ENCODE measurements at places on chromosomes 7 and 10.
A peak's percentile ranks its signal among the peaks of the same experiment; 100 is the strongest.

GRCh38 chr7:125465527-125465926 is 535.9 kb upstream of the POT1 start:
- no peak for DNase-seq

DNA sequence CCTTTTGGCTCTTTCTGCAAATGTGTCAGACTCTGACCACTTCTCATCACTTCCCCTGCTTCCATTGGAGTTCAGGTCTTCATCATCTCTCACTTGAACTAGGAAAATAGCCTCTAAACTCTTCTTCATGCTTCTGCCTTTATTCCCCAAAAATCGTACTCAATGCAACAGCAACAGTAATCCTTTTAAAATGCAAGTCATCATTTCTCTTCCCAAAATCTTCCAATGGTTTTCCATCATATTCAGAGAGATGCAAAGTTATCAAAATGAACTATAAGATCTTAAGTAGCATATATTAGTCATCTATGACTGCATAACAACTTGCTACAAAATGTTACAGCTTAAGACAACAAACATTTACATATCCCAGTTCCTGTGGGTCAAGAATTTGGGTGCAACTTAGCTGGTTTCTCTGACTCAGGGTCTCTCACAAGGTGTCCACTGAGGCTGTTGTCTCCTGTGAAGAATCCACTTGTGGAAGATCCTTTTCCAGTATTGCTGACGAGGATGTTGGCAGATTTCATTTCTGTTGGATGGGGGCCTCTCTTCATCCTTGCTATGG is 31.0 kb upstream of the ETV1 start:
- no peak for DNase-seq

GRCh38 chr10:86099542-86100334 is 266.9 kb downstream of the GRID1 start:
- no peak for DNase-seq

GRCh38 chr7:6168477-6168868 is 104.0 kb downstream of the CYTH3 start:
- DNase-seq, result no peak

GRCh38 chr7:51255036-51255435 is 61.6 kb downstream of the COBL start:
- no peak for DNase-seq

DNA sequence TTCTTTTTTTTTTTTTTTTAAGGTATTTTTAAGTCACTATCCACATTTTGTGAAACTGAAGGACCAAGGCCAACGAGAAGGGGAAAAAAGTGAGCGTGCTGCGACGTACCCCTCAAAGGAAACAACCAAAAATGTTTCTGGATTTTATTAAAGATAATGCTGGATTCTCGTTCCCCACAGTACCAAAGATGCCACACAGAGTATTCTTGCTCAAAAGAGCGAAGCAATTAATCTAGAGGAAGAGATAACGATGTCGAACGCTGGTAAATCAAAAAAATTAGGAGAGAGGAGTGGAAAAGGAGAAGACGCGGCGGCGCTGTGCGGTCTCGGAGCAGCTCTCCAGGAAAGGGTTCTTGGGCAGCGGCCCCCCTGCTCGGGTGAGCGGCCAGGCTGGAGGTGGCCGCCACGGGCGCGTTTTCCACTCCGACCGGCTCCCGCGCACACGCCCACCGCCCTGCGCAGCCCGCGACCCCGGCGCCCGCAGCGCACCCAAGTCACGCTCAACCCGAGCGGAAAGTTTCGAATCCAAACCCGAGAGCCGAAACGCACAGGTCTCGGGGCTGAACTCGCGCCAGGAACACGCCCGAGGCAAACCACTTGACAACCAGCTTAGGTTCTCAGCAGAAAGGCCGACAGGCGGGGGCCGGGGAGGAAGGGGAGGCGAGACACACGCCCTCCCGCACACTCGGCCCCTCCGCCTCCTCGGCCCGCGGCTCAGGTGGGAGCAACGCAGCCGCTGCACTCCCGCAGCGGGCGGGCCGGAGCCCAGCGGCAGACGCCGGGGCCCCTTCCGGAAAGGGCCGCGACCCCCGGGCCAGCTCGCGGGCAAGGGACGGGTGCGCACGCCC is 989 bp downstream of the SRPK2 start:
- DNase-seq, result no peak

DNA sequence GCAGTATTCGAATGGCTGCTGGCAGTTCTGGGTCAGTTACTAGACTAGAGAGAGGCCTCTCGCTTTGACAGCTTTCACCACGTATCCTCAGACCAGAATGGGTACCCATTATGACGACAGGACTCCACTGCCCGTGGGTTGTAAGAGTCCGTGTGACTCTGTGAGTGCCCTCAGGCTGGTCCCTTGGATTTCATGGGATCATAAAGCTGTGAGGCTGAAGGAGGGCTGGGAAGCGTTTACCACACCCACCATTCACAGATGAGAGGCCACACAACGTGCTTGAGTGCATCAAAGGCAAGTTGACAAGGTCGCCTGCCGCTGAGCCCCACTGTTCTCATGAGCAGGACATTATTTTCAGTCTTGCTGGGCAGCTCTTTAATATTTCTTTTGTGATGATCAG is 87.2 kb downstream of the EZH2 start:
- DNase-seq, result no peak

DNA sequence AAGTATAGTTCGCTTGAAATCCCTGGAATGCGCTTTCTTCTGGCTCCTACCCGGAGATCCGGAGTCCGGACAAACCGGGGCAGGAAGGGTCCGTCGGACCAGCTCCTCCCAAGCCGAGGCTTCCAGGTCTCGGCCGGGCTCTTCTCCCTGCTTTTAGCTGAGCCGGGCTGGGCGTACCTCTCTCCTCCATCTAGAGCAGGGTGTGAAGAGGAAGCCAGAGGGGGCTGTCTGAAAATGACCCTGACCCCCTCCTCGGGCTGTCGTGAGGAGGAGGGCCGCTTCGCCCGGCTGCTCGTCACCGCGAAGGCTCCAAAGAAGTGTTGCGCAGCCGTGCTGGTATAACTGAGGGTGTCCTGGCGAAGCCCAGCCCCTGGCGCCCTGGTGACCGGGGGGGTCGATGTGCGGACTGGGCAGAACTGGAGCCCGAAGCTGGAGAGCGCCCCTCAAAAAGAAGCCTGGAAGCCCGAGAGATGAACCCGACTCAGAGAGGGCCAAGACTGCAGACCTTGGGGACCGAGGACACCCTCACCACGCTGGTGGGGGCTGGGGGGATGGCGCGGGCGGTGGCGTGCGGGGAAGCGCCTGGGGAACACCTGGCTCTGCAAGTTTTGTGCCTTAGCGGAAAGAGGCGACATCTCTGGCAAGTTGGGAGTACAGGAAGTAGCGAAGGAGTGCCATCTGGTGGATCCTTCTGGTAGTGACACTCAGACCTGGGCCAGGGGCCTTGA is 5.7 kb downstream of the KAZALD1 start:
- DNase-seq, result peak; percentile 4
